ENCODE measurements at places on chromosomes 13 and 19. TPM values are rescaled to one million over a fixed set of nuclear protein-coding genes. Genes with fewer than 3 reads are reported as not detected.

DNA sequence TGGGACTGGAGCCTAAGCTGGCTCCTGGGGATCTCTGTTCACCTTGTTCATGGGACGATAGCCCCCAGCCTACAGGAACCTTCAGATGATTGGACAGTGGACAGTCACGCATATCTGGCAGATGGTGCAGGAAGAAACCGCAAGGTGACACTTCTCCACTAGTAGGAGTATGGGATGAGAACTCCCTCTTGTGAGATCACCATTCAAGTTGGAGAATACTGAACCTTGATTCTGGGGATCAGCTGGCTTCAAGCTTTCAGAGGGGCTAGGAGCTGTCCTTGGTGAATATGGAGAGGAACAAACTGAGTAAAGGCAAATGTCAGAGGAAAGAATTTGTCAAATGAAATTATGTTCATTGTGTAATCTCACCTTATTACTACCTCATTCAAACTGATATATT lies 204.5 kb downstream of the PDS5B start:
- DNase-seq: peak; percentile 20

DNA sequence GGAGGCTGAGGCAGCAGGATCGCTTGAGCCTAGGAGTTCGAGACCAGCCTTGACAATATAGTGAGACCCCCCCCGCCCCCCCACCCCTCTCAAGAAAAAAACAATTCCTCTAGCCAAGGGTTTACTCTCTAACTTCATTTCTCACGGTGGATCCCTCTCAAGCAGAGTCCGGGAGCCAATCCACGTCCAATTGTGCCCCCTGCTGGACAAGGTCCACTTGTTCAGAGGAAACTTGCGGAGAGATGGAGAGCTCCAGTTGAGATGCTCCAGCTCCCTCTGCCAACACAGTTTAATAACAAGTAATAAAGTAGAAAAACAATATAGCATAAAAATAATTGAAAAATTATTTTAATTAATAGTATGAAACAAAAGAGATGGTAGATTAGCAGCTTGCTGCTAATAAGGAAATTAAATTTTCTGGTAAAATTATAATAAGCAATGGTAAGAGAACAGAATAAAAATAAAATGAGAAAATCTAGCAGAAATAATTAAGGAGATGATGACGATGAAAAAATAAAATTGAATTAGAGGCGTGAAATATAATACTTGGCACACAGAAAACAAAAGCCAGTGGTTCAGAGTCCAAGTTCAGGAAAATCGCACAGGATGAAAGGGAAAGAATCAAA lies 14.5 kb upstream of the SIGLEC14 start:
- DNase-seq: peak; percentile 73

- peak; percentile 61 for DNase-seq
Observed at GRCh38 chr19:2478756-2479555, 3.0 kb downstream of the GADD45B start.

DNA sequence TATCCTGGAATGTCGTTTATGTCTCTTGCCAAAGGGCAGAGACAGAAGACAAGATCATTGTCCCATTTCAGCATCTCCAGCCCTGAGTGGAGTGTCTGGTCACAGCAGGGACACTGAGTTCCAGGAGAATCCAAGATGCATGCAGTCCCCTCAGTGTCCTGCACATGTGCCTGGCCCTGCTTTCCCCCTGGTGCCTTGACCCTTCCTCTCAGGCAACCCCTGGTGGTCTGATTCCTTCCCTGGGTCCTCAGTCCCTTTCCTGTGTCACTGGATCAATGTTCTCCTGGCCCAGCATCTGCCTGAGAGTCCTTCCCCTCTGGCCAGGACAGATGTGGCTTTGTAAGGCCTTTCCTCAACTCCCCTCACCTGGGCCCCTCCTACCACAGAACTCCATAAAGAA lies 9.0 kb downstream of the CEACAM21 start:
- DNase-seq: no peak

DNA sequence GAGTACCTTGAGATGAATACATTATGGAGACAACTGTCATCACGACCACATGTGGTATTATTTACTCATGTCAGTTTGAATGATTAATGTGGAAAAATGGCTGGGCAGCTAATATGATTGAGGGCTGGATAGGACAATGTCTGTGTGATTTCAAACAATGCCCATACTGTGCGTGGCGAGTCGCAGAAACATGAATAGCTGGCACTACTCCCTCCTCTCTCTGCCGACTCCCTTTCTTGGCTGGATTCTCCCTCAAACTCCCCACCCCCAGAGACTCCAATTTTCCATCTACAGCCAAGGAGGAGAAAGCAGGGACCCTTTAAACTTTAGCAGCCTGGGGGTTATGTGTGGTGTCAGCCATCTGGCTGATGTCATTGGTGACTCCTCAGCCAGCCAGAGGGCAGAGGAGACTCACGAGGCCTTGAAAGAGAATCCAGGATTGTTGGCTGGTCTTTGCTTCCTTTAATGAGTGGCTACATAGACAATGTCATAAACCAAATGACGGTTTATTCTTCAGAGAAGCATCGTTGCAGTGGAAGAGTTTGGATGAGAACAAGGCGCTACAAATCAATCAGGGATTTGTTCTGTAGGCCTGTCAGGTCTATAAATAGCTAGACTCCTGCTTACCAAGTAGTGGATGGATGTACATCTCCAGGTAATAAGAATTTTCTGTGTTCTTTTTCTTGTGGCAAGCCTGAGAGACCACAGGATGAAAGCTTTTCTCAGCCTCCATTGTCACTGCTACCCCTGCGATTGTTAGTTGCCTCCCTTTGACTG lies 165.6 kb downstream of the DLEU7 start:
- no peak for DNase-seq

DNA sequence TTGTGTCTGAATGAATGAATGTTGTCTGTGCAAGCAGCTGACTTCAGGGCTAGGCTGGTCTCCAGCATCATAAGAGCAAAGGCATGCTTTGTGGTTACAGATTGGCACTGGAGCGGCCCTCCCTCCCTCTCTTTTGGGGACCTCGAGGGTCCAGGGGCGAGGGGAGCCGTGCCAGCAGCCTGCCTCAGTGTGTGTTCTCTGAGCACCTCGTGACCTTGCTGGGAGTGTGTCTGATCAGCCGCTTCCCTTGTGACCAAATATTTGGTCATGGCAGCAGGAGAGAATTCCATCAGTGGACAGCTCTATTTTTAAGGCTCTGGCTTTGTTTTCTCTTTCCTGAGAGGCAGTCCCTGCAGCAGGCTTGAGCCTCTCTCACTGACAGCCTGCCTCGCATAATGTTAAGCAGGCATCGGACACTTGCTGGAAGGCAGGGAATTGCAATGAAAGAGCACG lies 329.7 kb downstream of the UQCRFS1 start:
- peak; percentile 22 for DNase-seq

- peak; percentile 46 for DNase-seq
Observed at GRCh38 chr19:49056101-49056901, 1.2 kb downstream of the CGB7 start.

DNA sequence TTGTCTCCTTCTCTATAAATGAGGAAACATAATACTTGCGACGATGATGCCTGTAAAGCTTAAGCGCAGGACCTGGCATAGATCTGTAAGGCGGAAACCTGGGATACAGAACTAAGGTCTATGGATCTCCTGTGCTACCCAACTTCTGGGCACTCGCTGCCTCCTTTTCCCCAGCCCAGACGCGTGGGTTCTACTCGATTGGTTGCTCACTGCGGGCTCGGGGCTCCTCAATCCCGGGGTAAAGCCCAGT lies 615 bp upstream of the PSMC4 start:
- no peak for DNase-seq

GRCh38 chr13:78139765-78140164 lies 221.1 kb upstream of the EDNRB start:
- no peak for DNase-seq

- DNase-seq: peak; percentile 74
Observed at GRCh38 chr13:74768521-74769085, 634.4 kb upstream of the KLF12 start.

- no peak for DNase-seq
Observed at GRCh38 chr19:55442372-55442961, 633 bp downstream of the SHISA7 start.

- DNase-seq: no peak
Observed at GRCh38 chr19:53597023-53597422, 34.8 kb upstream of the DPRX start.

DNA sequence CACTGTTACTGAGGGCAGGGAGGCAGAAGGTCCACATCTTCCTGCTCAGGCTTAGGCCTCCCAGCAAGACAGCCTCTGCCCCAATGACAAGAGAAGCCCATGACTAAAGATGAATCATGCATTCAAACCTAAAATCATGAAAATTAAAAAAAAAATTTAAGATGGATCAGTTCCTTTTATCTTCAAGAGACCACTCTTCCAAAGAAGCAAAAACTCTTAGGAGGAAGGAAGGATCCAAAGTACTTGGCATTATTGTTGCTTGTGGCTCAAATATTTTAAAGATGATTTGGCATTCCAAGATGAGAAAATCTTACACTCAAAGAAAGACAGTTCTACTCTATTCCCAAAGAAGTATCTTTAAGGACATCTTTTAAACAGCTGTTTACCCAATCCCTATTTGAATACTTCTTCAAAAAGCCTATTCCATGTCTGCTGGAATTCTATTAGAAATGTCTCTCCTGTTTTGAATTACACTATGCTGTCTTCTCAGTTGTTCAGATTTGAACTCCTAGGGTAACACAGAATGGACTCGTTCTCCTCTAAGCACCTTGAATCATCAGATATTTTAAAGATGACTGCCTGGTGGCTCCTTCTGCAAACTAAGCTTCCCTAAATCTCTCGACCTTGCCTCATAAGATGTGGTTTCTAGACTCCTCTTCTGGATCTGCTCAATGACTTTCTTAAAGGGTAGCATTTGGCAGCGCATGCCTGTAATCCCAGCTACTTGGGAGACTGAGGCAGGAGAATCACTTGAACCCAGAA lies 7.0 kb downstream of the SERP2 start:
- peak; percentile 42 for DNase-seq

GRCh38 chr13:51614350-51614786 lies 30.1 kb downstream of the WDFY2 start:
- DNase-seq: peak; percentile 86

The CCDC124 gene
- total RNA-seq: 62.1 TPM

The C1QTNF9 gene
- not detected for total RNA-seq

The KANK3 gene
- 1.2 TPM for total RNA-seq

The ZNF546 gene
- total RNA-seq: 1.6 TPM

The NAPSA gene
- not detected for total RNA-seq

The SIGLEC8 gene
- not detected for total RNA-seq

The ZSCAN1 gene
- not detected for total RNA-seq

The TJP3 gene
- total RNA-seq: not detected

All from LHCN-M2 (cell line).